DND-41 (cell line): ENCODE measurements at places on chromosomes 1 and 21.

DNA sequence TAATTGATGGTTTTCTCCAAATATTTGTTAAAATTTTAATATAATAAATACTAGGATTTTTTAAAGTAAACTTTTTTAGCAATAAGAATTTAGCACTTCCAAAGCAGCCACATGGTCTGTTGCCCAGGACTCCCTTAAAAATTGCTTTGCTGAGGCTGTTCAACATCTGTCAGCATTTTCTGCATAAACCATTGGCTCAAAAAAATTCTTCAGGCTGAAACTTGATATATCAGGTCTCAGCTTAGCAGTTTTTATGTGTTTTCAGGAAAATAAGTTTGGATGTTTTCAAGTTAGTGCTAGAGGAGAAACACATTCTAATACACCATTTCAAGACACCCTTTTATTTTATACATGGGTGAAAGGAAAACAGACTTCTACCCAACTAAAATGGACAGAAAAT, 69.1 kb upstream of the C1orf105 start:
- no peaks in the 10 kb centered on the region for H3K27me3 ChIP-seq
- DNase-seq: no peak
- H3K4me1 ChIP-seq: no peaks in the 10 kb centered on the region
- H3K36me3 ChIP-seq: no peaks in the 10 kb centered on the region
- no peak overlapping the region for H3K4me3 ChIP-seq
- no peak overlapping the region for H3K27ac ChIP-seq

- no peaks in the 10 kb centered on the region for H3K4me1 ChIP-seq
- H3K4me3 ChIP-seq: no peak overlapping the region
- DNase-seq: no peak
- peaks cover 23% of the 10 kb centered on the region for H3K27me3 ChIP-seq
- H3K27ac ChIP-seq: no peak overlapping the region
- no peaks in the 10 kb centered on the region for H3K36me3 ChIP-seq
These were observed 115.0 kb downstream of the TMEM53 start for GRCh38 chr1:44559330-44559729.

DNA sequence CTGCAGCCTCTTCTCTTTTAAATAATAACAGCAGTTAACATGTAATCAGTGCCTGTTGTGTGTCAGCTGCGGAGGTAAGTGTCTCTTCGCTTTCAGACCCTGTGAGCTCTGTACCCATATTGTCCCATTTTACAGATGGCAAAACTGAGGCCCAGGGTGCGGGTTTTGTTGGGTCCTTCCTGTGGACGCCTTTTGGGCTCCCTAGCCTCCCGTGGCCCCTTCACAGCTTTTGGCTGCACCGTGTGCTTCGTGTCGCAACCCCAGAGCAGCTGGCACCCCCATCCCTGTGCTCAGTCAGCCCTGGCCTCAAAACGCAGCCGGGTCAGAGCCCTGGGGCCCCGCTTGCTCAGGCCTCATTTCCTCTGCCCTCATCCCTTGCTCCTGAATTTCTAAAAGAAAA, 53.8 kb downstream of the TLR5 start:
- no peak overlapping the region for H3K4me3 ChIP-seq
- no peaks in the 10 kb centered on the region for H3K36me3 ChIP-seq
- no peak overlapping the region for H3K27ac ChIP-seq
- peaks cover 10% of the 10 kb centered on the region for H3K4me1 ChIP-seq

GRCh38 chr1:17355898-17356297, 16.1 kb upstream of the PADI6 start:
- no peak overlapping the region for H3K27ac ChIP-seq
- no peak for DNase-seq
- no peaks in the 10 kb centered on the region for H3K4me1 ChIP-seq
- no peak overlapping the region for H3K4me3 ChIP-seq
- no peaks in the 10 kb centered on the region for H3K36me3 ChIP-seq

DNA sequence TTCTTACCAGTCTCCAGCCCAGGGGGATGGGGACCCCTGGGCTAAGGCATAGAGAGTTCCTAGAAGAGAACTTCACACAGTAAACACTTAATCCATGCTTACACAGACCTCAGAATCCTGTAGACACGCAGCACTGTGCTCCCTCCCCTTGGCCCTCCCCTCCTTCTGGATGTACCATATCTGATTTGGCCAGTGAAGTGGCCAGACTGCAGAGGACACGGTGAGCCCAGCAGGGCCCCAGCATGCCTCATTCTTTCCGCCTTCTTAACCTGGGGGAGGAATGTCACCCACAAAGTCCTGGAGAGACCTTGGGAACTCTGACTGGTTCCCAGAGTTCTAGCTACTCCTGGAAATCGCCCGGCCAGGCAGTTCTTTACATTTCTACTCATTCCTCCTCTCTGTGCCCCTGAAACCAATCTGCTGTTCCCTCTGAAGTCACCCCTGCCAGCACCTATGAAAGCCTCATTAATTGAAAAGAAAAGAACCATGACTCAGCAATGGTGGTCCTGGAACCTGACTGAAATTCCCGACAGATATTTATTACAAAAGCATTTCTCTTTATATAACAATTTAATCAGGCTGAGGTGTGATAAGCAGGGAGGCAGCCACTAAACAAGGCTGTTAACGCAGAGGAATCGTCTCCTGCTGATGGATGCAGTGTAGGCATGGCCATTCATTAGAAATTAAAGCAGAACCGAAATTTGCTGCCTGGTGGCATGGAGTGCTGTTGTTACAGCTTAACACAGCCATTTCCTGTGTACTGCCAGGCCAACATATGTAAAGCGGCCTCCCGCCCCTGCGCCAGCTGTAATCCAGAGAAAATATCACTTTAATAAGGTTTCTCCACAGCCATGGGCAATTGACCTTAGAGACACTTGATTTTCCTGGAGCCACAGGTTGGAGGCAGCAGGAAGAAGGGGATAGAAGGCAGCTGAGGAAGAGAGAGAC, 74.6 kb upstream of the KCND3 start:
- DNase-seq: no peak
- no peaks in the 10 kb centered on the region for H3K4me1 ChIP-seq
- no peak overlapping the region for H3K4me3 ChIP-seq
- H3K36me3 ChIP-seq: no peaks in the 10 kb centered on the region
- H3K27me3 ChIP-seq: peaks cover 19% of the 10 kb centered on the region

GRCh38 chr1:60973668-60974067, 108.7 kb upstream of the NFIA start:
- H3K36me3 ChIP-seq: no peaks in the 10 kb centered on the region
- no peak overlapping the region for H3K27ac ChIP-seq
- H3K4me3 ChIP-seq: no peak overlapping the region
- no peaks in the 10 kb centered on the region for H3K4me1 ChIP-seq

DNA sequence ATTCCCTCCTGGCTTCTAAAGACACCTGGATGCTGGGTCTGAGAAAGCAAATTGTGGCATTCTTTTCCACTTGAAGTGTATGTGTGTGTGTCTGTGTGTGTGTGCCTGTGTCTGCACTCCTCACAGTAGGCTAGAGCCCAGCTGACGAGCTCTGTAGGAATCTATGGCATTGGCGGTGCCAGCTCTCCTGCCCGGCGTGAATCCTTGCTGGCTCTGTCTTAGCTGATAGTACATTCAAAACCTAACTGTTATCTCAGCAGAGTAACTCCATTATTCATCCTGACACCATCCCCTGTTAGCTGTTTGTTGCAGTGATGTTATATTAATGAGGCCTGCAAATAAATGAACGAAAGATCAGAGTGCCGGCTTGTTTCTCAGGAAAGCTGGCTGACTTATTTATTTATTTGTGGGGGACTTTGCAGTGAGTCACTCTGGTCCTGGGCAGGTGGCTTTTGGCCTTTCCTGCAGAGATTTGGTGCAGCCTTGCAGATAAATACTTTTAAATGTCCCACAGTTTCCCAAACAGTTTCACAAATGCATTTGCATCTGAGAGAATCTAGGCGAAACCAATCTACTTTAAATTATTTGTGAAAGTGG, 160.6 kb upstream of the CD34 start:
- no peak overlapping the region for H3K27ac ChIP-seq
- H3K4me1 ChIP-seq: no peaks in the 10 kb centered on the region
- DNase-seq: no peak
- H3K27me3 ChIP-seq: peaks cover 26% of the 10 kb centered on the region
- no peaks in the 10 kb centered on the region for H3K36me3 ChIP-seq

DNA sequence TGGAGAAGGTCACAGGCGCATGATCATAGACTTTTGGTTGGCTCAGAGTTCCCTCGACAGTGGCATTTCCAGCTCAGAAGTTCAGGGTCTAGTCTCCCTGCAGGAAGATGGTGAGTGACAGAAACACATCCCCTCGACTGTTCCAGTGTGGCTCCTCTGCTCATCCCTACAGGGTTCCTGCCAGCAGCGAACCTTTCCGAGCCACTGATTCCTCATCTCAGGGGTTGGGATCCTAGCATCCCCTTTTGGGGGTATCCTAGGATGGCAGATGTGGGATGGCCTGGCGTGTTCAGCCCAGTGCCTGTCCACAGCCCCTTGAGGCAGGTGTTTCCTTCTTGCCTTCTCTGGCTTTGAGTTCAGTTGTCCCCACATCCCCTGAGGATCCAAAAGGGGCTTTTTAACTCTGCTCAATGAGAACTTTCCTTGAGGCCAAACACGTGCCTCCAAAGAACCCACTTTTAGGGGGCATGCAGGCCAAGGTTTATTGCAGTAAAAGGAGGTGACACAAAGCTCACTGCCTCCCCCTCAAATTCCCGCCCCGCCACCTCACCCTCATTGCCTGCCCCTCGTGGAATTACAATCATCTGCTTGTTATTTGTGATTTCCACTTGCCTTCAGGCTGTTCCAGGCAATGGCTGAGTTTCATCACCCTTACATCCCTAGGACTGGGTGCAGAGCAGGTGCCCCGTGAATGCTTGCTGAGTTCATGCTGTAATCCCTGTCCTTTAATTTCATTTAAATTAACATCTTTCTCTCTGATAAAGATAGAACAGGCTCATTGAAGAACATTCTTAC, 440.7 kb downstream of the CAMTA1 start:
- H3K27me3 ChIP-seq: no peaks in the 10 kb centered on the region
- no peak for DNase-seq
- no peak overlapping the region for H3K27ac ChIP-seq
- H3K4me3 ChIP-seq: no peak overlapping the region
- no peaks in the 10 kb centered on the region for H3K4me1 ChIP-seq
- H3K36me3 ChIP-seq: no peaks in the 10 kb centered on the region

DNA sequence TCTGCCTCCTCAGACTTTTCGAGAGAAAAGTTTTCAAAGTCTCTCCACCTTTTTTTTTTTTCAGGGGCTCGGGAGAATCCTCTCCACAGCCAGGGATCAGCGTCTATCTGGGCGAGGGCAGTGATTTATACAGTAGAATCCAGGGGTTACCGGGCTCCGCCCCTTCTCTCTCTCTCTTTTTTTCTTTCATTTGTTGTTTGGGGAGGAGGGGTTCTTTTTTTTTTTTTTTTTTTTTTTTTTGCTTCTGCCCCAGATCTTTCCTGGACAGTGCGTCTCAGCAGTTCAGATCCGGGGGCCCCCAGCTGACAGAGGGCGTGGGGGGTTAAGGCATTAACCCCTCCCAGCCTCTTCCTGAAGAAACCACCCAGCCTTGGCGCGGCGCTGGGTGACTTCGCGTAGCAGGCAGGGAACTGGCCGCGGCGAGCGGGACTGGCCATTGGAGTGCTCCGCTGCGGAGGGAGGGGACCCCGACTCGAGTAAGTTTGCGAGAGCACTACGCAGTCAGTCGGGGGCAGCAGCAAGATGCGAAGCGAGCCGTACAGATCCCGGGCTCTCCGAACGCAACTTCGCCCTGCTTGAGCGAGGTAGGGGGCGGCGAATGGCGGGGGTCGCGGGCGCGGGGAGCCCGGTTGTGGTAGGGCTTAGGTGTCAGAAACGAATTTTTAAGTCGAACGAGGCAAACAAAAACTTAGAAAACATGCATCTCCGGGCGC, at the start of gene S1PR1:
Gene S1PR1 (plus strand): TSS at position 504 of the 713 bp plus-strand sequence. CDS start 1,966 bp downstream, outside the sequence.
- H3K27me3 ChIP-seq: peaks cover 11% of the 10 kb centered on the region
- peaks cover 5% of the 10 kb centered on the region; the same call in 1 of the 2 replicates for H3K36me3 ChIP-seq
- peak within 1 kb of the TSS; percentile 65 for H3K4me3 ChIP-seq

GRCh38 chr1:97384294-97384968, 536.4 kb downstream of the DPYD start:
- peaks cover 10% of the 10 kb centered on the region for H3K36me3 ChIP-seq
- H3K27me3 ChIP-seq: no peaks in the 10 kb centered on the region
- no peak overlapping the region for H3K27ac ChIP-seq
- H3K4me1 ChIP-seq: no peaks in the 10 kb centered on the region
- DNase-seq: no peak
- H3K4me3 ChIP-seq: no peak overlapping the region

DNA sequence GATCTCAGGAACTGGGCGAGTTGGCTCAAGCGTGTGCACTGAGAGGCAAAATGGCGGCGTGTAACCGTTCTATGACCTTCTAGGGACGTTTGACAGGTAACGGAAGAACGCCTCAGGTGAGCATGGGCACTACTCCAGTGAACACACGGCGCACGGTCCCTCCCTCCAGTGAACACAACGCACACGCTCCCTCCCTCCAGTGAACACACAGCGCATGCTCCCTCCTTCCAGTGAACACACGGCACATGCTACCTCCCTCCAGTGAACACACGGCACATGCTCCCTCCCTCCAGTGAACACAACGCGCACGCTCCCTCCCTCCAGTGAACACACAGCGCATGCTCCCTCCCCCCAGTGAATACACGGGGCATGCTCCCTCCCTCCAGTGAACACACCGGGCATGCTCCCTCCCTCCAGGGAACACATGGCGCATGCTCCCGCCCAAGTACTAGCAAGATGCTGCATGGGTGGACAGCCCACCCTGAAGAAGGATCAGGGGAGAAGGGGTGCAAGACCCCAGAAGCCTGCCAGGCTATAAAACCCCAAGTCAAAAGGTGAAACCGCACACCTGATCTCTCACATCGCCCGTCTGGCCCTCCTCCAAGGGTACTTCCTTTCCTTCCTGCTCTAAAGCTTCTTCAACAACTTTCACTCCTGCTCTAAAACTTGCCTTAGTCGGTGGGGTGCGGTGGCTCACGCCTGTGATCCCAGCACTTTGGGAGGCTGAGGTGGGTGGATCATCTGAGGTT, 3.5 kb downstream of the C1orf159 start:
- DNase-seq: no peak
- no peaks in the 10 kb centered on the region for H3K27me3 ChIP-seq
- H3K4me3 ChIP-seq: no peak overlapping the region
- H3K36me3 ChIP-seq: peaks cover 14% of the 10 kb centered on the region

- H3K36me3 ChIP-seq: no peaks in the 10 kb centered on the region
- H3K4me3 ChIP-seq: no peak overlapping the region
- DNase-seq: no peak
- no peak overlapping the region for H3K27ac ChIP-seq
These were observed 25.0 kb upstream of the TSPAN2 start for GRCh38 chr1:115114308-115114707.

- no peaks in the 10 kb centered on the region for H3K36me3 ChIP-seq
- DNase-seq: no peak
- H3K27me3 ChIP-seq: no peaks in the 10 kb centered on the region
- H3K4me3 ChIP-seq: no peak overlapping the region
- peaks cover 52% of the 10 kb centered on the region for H3K4me1 ChIP-seq
- no peak overlapping the region; the same call in 1 of the 2 replicates for H3K27ac ChIP-seq
These were observed 60.4 kb downstream of the ITPKB start for GRCh38 chr1:226678701-226679100.

DNA sequence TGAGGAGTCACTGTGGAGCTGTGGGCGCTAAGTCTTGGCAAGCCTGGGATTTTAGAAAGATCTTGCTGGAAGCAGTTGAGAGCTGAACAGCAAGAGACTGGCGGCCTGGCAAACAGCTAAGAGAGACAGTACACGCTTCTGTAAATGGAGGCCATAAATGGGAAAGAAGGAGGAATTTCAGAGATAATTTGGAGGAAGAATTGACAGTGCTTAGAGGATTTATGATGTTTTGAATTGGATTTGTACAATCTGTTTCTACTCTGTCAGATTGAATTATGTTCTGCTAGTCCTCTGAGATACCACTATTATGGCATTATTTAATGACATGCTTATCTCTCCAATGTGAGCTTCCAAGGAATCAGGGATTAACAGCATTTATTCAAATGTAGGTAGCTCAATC, 50.1 kb downstream of the ABCA4 start:
- DNase-seq: no peak
- no peak overlapping the region for H3K27ac ChIP-seq
- H3K4me3 ChIP-seq: no peak overlapping the region
- H3K36me3 ChIP-seq: no peaks in the 10 kb centered on the region
- peaks cover 42% of the 10 kb centered on the region for H3K4me1 ChIP-seq
